Activated T-helper 17 cell treated with anti-CD3 and anti-CD28 coated beads, Interleukin-2, amount 50 U/mL, for 72 hours (primary cell): ENCODE measurements at places on chromosomes 7 and 10. TPM values are rescaled to one million over a fixed set of nuclear protein-coding genes. Genes with fewer than 3 reads are reported as not detected.

GRCh38 chr10:70175516-70175915, 5.2 kb upstream of the SAR1A start:
- ATAC-seq, result no peak

DNA sequence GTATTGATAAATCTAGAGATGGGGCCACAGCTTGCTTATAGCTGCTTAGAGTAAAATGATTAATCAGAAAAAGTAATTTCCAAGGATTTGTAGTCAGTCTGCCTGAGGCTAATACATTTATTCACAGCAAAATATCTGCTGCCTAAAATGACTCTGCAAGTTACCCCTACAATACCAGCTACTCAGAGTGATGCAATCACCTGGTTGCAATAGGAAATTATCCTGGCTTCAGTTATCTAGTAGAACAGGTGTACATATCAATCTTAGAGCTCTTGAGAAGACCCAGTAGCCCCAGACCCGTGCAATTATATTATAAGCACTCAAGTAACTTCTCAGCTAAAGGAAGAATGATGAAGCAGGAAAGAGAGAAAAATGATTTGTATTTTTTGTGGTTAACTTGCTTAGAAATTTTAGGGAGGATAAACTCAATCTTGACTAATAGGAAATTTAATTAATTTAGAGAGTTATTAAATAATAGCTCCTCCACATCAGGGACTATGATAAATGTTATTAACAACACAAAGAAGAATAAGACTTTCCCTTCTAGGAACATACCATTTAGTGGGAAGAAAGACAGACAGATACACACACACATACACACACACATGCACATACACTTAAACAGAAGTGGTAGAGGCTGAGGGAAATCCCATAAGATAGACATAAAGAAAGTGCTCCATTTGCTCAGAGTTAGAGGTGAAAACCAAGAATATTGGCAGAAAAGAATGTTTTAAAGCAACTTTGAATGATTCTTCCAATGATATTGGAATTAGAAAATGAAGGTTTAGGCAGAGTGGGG, 140.4 kb upstream of the PRSS1 start:
- ATAC-seq, result peak; percentile 34

GRCh38 chr10:10527861-10528562, 489.7 kb upstream of the CELF2 start:
- ATAC-seq, result no peak

- ATAC-seq, result no peak
Measured at GRCh38 chr7:30029696-30030095, 1.5 kb downstream of the PLEKHA8 start.

DNA sequence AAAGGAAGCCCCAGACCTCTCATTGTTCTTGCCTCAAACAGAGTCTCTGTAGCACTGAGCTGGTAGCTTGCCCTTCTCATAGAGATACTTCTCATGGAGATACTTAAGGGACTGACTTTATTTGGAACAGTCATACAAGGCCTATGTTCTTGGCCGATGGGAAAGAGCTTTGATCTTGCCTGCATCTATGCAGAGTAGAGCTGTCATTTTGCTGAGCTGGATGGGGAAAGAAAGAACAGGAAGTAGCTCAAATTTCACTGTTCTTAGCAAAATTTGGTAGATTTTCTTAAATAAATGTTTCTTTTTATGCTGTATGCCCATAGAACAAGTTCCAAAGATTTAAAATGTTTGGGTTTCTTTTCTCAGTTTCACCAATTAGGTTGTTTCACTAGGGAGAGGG, 119.3 kb upstream of the SEC61G start:
- no peak for ATAC-seq

- no peak for ATAC-seq
Measured at GRCh38 chr7:44469461-44470134, 20.9 kb downstream of the NUDCD3 start.

- ATAC-seq, result no peak
Measured at GRCh38 chr10:71229726-71230655, 17.6 kb downstream of the UNC5B start.

DNA sequence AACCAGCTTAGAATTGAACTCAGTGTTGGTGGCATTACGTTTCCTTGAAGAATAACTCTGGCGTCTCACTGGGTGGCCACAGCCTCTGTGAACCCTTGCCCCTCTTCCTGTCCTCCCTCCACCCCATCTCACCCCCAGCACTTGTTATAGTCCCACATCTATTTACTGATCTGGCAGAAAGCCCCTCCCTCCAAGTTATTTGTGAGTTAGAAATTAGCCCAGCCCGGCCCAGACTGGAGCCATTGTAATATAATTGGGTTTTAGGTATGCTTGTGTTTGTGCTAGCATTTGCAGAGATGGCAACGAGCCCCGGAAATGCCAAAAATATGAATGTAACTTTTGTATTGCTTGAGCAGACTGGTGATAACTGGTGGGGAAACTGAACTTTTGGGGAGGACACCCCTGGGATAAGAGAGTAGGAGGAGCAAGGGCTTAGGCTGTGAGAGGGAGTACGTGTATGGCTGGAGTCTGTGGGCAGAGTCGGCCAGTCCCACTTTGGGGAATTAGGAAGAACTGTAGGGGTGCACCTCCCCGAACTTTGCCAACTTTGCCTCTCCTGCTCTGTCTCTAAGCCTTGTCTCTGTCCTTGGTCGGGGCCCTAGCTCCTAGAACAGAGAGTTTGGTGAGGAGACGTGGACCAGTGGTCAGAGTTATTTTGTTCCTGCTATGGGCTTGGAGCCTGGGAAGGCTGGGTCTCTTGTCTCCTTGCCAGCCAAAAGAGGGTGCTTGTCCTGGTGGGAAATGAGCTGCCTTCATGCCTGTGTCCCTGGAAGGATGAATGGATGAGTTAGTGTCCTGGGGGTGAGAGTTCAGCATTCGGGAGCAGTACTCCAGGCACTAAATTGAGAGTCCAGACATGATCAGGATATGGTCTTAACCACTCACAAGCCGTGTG, 19.3 kb upstream of the TRIM8 start:
- no peak for ATAC-seq

DNA sequence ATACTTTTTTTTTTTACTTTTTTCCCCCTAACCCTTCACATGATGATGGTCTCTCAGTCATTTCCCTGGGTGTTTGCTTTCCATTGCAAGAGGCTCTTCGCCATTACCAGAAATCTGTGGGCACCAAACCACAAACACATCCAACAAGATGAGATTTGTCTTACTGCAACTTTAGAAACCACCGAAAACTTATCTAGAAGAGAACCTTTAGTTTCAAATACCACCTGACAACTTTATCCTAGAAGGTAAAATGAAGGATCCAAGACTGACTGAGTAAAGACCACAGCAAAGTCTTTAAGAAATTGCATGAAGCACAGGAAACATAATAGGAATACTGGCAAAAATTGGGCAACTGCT, 363.3 kb upstream of the MBL2 start:
- no peak for ATAC-seq

DNA sequence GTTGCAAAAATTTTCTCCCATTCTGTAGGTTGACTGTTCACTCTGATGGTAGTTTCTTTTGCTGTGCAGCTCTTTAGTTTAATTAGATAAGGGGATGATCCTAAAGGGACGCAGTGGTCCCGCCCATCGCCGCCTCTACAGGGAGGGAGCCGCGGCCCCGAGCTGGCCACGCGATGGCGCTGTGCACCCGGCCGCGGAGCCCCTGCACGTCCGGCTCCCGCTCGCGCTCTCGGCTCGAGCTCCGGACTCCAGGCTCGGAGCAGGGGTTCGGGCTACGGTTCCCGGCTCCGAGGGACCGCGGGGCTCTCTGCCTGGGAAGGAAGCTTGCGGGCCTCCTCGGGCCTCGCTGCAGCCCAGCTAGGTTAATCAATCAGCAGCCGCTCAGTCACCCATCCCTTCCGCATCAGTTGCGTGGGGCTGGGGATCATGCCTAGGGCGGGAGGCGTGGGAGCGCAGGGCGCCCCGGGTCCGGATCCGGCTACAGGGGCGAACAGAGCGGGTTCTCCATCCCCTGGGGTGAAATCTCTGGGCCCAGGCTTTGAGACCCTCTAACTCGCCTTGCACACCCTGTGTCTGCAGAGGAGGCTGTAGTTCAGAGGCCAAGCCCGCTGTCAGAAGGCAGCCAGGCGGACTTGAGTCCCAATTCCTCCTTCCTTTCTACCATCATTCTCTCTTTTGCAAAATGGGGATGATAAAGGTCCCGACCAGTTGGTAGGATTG, 97.9 kb downstream of the WDR11 start:
- ATAC-seq, result peak; percentile 96

DNA sequence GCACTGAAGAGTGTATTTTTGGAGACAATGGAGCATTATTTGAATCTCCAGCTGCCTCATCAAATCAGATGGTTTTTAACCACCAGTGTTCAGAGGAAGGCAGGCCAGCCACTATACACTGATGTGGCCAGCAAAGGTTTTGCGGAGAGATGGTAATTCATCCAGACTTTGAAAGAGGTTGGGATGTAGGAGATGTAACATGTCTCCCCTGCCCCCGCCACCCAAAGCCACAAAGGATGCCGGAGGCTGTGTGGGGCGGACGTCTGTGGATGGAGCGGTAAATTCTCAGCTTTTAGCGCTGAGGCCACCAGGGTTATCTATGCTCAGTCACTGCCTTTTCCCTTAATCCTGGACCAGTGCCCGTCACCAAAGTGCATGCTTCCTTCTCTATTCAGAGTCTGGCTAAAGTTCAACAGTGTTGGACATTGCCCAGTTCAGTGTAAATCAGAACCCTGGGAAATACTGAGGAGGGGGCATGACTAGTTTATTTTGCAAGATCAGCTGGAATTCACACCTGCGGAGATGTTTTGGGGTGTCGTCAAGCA, 3.7 kb upstream of the TRIP6 start:
- no peak for ATAC-seq

GRCh38 chr7:13032576-13032975, 345.1 kb downstream of the ARL4A start:
- no peak for ATAC-seq

DNA sequence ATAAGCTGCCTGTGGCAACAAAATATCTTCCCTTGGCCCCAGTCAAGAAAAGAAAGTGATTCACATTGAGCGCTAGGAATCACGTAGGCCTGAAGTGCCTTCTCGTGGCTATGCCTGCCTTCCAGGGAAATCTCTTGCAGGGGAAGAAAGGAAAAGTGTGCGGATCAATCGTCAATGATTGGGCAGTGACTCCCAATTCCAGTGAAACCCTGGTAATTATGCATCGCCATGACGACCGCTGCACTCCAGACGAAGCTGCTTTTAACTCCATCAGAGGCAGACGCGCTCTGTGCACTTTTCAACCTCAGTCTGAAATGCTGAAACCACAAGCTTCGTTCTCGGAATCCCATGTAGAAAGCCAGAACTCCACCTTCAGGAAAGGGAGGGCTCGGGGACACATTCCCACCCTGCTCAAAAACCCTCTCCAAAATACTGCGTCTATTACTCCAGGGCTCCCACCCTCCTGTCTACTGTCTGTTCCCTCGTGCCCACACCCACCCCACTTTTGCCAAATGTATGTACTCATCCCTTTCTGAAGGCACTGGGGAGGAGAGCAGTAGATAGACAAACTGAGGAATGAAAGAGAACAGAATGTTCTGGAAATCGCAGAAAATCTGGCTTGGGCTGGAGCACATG, 24.2 kb upstream of the PRKAG2 start:
- ATAC-seq, result no peak

- no peak for ATAC-seq
Measured at GRCh38 chr10:121096617-121097431, 245.7 kb downstream of the WDR11 start.

- ATAC-seq, result no peak
Measured at GRCh38 chr10:52636874-52637273, 135.7 kb downstream of the MBL2 start.

DNA sequence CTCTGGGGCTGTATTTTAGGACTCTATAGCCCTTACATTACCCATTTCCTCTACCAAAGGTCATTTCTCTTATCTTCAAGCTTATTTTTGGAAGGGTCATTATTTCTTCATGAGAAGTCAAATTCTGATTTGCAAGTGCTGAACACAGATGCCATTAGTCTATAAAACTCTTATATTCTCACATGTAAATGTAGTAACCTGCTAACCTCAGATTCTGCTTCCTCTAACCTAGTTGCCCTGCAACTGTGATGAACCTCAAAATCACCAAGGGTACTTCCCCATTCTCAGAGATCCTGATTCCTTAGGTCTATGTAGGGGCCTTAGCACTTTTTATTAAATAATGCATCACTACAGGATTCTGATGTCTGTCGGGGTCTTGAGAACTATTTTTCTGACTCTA, 6.3 kb downstream of the FAS start:
- ATAC-seq, result peak; percentile 29

Gene SLC29A3
- total RNA-seq, result 2.7 TPM

Gene THSD7A
- 0.82 TPM for total RNA-seq

Gene CYP17A1
- total RNA-seq, result not detected

Gene CHN2
- total RNA-seq, result not detected

Gene FAM221A
- total RNA-seq, result 5.9 TPM

Gene CREB5
- not detected for total RNA-seq

Gene ARL3
- 14.7 TPM for total RNA-seq
